Activated gamma-delta T cell (primary cell): ENCODE measurements at places on chromosomes 6 and 20.

- DNase-seq: no peak
Observed at GRCh38 chr6:134930463-134930862, 19.4 kb downstream of the ALDH8A1 start.

DNA sequence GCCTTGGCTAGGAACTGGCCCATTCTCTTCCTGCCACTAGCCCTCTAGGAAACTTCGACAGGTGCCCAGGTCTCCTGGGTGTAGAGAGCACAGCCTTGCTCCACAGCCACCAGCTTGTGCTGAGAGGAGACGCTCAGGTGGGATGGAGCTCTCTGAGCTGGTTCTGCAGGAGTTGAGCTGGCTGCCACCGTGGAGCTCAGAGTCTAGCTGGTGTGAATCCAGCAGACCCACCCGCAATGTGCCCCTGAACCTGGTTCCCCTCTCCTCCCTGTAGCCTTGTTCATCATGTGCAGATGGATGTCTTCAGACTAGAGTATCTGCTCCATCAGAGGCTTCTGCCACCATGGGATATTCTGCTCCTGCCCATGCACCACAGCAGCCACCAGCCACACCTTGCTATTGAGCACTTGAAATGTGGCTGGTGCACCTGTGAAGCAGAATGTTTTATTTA, 222.5 kb downstream of the SYNDIG1 start:
- no peak for DNase-seq

- DNase-seq: no peak
Observed at GRCh38 chr6:155187994-155188706, 75.7 kb upstream of the CLDN20 start.

- no peak for DNase-seq
Observed at GRCh38 chr6:9766240-9766915, 648.5 kb downstream of the TFAP2A start.

DNA sequence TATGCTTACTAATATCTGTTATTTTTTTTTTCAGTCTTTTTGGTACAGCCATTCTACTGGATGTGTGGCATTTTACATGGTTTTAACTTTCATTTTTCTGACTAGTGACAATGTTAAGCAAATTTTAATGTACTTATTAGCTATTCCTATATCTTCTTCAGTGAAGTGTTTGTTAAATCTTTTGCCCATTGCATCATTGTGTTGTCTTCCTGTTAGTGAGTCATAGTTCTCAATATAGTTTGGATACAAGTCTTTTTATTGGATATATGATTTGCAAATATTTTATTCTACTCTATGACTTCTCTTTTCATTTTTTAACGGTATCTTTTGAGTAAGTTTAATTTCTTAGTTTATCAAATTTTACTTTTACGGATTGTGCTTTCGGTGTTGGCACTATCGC, 519.4 kb downstream of the CDKAL1 start:
- DNase-seq: no peak

GRCh38 chr6:30611856-30612194, 5.2 kb downstream of the PPP1R10 start:
- no peak for DNase-seq

DNA sequence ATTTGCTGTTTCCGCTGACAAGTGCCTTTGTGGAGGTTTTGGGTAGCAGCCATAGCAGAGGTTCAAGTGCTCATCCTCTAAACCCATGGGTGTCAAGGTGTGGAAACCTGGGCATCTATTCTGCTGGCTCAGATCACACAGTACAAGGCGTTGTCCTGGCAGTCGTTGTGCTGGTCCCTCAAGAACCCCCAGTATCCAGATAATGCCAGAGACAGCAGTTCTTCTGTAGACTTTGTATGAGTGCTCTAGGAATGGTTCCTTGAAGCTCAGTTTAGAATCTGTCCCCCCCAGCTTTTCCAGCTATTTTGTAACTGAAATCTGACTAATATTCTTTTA, 655.7 kb upstream of the MAP3K7 start:
- no peak for DNase-seq

GRCh38 chr6:44439270-44440045, 52.0 kb downstream of the CDC5L start:
- no peak for DNase-seq

DNA sequence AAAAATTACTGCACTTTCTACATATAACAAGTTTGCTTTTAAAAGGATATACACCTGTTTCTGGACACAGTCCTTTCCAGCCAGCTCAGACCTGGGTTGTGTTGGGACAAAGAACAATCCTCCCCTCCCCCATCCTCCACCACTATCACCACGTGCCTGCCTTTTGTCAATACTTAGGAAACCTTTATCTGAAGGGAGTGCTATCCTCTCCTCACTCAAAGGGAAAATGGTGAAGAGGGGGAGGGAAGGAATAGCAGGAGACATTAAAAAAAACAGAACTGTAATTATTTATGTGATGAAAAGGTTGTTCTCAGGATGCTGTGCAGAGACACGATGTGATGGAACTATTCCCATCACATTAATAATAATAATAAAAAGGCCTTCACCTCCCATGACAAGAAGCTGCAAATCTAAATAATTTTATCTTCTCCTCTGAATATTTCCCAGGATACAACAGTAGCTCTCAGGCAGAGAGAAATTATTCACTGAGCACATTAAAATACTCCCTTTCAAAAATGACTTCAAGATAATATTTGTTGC, 105.5 kb downstream of the NRSN1 start:
- DNase-seq: no peak

DNA sequence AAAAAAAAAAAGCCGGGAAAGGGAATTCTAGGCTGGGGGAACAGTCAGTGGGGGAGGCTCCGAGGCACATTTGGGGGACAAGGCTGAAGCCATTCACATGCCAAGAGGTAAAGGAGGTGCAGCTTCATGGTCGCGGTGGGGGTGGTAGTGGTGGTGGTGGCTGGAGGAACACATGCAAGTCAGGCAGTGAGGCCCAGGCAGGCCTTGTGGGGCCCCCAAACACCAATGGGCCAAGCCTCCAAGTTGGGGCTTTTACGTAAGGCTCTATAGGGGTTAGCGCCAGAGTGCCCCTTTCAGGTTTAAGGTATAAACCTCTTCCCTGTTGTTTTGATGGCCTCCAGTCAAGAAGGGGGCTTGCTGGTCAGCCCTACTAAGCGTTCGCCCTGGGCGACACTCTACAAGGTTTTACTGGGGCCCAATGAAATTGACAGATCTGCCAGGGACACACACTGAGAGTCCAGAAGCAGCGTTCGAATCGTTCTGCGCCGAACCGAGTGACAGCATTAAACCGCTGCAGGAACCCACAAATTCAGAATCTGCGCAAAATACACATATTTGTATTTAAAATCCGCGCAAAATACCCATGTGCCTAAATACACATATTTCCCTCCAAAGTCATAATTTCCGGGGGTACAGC, 818 bp upstream of the AP5S1 start:
- no peak for DNase-seq

DNA sequence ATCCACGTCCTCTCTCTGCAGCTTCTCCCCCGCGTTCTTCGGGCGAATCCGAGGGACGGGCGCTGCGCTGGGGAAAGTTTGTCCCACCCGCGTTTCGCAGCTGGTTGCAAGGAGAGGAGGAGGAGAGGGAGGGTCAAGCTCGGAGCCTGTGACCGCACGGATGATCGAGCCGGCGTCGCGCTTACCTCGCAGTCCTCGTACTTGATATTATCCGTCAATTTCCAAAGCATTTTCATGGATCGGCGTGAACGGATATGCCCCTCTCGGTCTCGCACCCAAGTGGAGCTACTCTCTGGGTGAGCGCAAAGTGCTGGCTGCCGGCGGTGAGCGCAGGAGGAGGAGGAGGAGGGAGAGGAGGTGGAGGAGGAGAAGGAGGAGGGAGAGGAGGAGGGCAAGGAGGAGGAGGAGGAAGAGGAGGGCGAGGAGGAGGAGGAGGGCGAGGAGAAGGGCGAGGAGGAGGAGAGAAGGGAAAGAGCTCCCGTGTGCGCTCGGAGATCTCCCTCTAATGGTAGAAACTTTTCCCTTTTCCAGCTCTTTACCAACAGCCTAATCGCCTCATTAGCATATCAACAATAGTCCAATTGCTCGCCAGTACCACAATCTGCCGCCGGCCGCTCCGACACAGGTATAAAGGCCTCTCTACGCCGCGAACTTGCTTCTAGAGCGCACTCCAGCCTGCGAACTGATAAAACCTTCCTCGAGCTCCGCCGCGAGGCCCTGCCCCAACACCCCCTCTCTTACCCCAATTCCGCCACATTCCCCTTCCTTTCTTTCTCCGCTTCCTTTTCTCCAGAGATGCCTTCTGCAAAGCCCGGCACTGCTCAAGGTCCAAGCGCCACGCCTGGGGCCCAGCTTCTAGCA, at the start of gene TFAP2A:
TFAP2A (minus strand) TSS at position 319 of the 861 bp plus-strand sequence; CDS start at position 236, 83 bp downstream.
- DNase-seq: no peak

DNA sequence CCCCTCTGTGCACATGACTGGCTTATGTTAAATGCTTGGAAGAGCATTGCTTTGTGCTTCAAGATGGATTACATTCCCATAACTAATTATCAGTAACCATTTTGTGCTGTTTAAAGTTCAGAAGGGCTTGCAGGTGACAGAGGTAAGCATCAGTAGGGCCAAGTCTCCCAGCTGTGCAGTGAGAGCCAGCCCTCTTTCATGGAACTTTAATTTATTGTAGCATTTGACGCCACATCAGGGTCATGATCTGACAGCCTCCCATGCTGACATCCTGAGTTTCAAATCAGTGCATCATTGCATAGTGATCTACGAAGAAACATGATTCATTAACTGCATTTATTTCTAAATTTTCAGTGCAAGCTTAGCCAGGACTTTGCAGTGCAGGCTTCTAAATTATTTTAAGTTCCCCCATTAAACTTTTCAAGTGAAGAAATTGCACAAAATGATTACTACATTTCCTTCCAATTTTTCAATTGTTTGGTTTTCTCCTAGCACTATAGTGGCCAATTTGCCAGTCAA, 380.9 kb downstream of the UTRN start:
- DNase-seq: no peak

DNA sequence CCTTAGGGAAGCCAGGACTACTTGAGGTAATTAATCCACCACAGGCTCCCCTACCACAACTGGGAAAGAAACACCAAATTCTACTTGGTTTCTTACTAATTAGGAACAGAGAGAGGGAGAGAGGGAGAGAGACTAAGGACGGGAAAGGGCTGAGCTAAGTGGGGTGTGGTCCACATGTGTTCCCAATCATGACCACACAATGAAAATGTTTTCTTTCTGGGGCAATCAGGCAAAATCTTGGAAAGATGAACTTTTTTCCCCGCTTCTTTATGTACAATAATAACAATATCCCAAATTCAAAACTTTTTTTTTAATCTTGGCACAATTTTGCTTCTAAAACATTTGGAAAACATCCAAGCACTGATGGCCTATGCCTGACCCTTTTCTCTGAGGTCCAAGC, 734.4 kb downstream of the MAFB start:
- no peak for DNase-seq

GRCh38 chr6:18400831-18401446, 13.8 kb downstream of the RNF144B start:
- no peak for DNase-seq

DNA sequence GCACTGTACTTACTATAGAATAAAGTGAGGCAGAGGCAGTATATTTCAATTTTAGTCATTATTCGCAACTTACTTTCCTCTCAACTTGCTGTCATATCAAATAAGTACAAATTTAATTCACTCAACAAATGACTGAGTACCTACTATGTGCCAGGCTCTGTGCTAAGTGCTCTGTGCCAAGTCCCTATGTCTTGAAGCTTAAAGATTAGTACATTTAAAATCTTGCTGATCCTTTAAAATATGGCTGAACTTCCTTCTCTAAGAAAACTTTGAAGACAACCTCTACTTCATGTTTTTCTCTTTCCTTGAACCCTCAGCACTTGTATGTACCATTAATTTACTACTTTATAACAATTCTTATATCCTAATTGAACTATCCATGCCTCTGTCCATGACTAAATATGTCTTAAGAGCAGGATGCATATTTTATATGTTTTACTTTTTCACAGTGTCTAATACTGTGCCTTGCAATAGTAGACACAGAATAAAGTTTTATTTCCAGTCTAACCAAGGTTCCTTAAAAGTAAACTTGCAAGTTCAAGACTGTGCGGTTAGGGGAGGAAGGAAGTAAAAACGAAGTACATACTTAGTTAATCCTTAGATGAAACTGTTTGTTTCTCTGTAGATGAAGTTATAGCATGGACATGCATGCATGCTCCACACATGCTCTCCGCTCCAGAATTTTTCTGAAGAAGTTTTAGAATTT, 10.0 kb upstream of the LATS1 start:
- no peak for DNase-seq

GRCh38 chr20:53231061-53231460, 258.9 kb downstream of the TSHZ2 start:
- no peak for DNase-seq

- DNase-seq: no peak
Observed at GRCh38 chr6:168734523-168734922, 293.5 kb downstream of the SMOC2 start.

- DNase-seq: no peak
Observed at GRCh38 chr20:561437-562231, 18.0 kb upstream of the CSNK2A1 start.

DNA sequence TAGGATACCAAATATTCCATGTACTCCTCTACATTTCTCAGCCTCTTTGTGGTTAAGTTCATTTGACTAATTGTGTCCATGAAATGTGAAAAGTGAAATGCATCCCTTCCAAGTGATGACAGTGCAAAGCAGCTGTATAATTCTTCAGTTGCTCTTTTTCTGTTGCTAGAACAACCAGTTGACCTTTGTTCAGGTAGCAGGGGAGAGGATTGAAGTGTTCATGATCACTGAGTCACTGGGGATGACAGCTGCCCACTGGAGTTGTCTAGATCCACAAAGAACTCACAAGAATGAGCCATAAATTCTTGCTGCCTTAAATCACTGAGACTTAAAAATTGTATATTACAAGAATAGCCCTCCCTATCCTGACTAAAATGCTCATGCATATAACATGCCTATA, 254.6 kb downstream of the EPHA7 start:
- no peak for DNase-seq

GRCh38 chr6:110366256-110366655, 8.1 kb upstream of the METTL24 start:
- DNase-seq: no peak

GRCh38 chr20:10558635-10559187, 115.1 kb downstream of the JAG1 start:
- DNase-seq: no peak

- no peak for DNase-seq
Observed at GRCh38 chr6:155062866-155063341, 67.8 kb downstream of the TIAM2 start.
